T47D (cell line): ENCODE measurements at places on chromosomes 6 and 20.

- DNase-seq = no peak
Observed at GRCh38 chr20:64224351-64225170, 31.0 kb upstream of the PCMTD2 start.

GRCh38 chr6:156175971-156176421, 601.2 kb upstream of the ARID1B start:
- peak; percentile 57 for DNase-seq

- DNase-seq = no peak
Observed at GRCh38 chr20:62356589-62357186, 10.4 kb downstream of the LAMA5 start.

DNA sequence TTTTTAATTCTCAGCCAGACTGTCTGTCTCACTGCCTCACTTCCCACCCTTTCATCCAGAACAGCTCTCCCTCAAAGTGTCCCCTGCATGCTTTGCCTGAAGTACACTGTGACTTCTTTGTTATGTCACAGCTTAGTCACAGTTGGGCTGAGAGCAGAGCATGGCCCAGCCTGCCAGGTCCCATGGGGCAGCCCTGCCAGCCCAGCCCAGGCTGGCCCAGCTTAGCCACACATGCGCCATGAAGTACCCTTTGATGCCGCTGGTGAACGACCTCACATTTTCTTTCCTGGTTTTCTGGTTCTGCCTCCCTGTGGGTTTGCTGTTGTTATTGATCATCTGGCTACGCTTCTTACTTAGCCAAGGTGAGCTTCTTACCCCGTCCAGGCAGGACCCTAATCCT, at the start of gene ADIG:
ADIG (plus strand) TSS at position 185 of the 400 bp plus-strand sequence; CDS start at position 239, 54 bp downstream.
- DNase-seq = no peak

DNA sequence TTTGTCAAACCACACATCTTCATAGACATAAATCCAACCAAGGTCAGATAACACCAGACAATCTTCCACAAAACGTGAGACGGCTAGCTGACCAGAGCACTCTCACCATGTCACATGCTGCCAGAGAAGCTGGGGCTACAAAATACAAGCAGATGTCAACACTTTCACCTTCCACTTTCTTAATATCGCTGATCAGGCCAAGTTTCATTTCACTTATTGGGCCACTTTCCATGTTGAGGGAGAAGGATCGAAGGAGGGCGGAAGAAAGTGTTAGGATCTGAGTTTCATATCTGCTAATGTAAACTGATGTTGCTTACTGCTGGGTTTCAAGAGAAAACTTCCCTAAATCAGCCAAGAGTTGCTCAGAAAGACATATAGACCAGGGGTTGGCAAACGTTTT, 177.0 kb upstream of the PRDM1 start:
- DNase-seq = no peak

DNA sequence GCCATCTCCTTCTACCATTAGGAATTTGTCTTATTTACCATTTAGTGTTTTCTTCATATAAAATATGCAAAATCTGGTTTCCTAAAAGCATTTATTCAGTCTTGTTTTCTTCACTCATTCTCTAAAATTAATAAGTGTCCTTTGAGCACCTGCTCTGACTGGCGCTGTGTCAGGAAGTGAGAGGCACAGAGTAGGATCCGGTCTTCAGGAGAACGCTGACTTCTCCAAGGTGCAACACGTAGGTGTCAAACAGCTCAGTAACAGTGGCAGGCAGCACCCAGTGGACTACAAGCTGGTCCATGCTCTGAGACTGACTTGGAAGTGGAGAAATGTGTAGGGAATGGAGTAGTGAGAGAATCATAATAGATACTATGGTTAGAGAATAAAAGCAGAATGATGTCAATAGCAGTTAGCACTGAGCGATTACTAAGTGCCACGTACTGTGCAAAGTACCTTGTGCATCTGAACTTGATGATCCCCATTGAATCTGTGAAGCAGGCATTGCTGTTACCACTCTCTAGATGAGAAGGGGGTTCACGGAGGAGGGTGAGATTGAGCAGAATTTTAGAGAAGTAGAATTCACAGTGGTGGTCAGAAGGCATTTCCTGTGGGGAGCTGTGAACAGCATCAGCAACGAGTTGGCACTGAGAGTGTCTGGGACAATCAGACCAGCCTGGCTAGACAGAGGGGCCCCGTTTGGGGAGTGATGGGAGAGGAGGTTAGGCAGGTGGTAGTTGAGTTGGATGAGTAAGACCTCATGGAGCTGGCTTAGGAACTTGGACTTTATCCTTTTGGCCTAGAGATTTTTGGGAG, 569.8 kb downstream of the QKI start:
- no peak for DNase-seq

DNA sequence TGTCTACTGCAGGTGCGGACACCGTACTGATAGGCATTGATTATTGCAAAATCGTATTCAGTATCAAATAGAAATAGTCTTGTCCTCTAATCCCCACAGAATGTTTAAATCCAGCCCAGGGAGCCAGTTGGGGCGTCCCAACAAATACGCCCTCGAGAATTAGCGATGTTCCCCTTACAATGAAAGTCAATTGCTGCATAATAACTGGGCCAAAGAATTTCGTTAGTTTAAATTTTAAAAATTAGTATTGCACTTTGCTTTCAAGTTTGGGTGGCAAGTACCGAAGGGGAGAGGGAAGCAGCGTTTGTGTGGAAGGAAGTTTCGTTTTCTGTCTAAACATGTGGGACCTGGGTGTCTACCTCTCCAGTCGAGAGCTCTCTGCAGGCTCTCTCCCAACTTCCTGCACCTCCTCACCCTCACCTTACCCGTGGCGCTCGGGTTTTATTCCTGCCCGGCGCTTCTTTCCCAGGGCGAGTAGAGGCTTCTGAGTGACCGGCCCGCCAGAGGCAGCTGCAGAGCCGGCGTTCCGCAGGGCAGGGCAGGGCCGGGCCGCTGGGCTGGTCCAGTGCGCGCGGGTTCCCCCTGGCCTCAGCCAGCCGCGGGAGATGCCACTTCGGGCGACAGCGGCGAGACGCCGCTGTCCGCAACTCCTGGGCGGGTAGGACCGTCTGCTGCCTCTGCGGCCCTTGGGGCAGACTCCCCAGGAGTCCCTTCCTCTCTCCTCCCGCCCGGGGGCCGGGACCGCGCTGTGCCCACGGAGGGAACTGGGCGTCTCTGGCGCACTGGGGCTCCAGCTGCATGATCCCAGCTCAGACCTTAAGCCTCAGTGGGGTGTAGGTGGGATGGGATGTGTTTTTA, 862 bp upstream of the TFAP2C start:
- peak; percentile 69 for DNase-seq

DNA sequence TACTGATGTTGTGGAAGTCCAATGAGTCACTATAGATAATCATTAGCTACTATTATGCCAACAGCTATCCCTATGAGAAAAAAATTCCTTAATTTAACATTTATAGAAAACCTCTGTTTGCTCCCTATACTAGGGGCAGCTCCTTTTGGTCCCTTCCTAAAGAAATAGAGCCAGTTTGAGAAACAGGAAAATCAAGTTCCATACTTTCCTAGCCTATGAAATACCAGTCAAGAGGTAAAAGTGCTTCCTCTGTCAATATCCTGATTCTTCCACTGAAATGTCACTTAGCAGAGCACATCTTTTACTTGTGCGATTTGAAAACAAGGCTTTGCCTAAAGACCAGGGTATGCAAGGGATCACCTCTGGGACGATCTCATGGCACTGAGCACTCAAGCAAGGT, 14.5 kb upstream of the TRIM39 start:
- peak; percentile 60 for DNase-seq

GRCh38 chr6:44739181-44739580, 351.7 kb downstream of the CDC5L start:
- DNase-seq = no peak

GRCh38 chr20:2285193-2285592, 10.6 kb upstream of the TGM3 start:
- DNase-seq = no peak
